Umbilical cord (tissue), 2 donors: ENCODE measurements at places on chromosomes 3 and 15. TPM values are rescaled to one million over a fixed set of nuclear protein-coding genes. Genes with fewer than 3 reads are reported as not detected.

Gene KCNAB1
- 0.72 TPM for total RNA-seq

Gene ZNF774
- 8.2 TPM for total RNA-seq

Gene ST8SIA2
- 1.7 TPM for total RNA-seq

Gene LMAN1L
- 1.2 TPM for total RNA-seq

Gene HGD
- total RNA-seq, result not detected

Gene RNF168
- total RNA-seq, result 20.2 TPM

Gene FGF12
- total RNA-seq, result 7.0 TPM

Gene GRIP2
- 7.7 TPM for total RNA-seq

Gene MYL3
- total RNA-seq, result 2.9 TPM

Gene TJP1
- total RNA-seq, result 63.1 TPM

Gene SCN10A
- under 0.01 TPM for total RNA-seq

Gene IGSF10
- 7.5 TPM for total RNA-seq

Gene NR2E3
- total RNA-seq, result not detected

Gene DNASE1L3
- 1.9 TPM for total RNA-seq

Gene TMF1
- 52.2 TPM for total RNA-seq

Gene PTPN23
- total RNA-seq, result 18.8 TPM

Gene IGDCC3
- 2.6 TPM for total RNA-seq

Gene FOXP1
- 148 TPM for total RNA-seq

Gene TMCO5A
- total RNA-seq, result 5.3 TPM

Gene FBXL2
- 13.5 TPM for total RNA-seq

Gene HRG
- 1.9 TPM for total RNA-seq

Gene LHFPL4
- 0.48 TPM for total RNA-seq

Gene SPPL2A
- 69.3 TPM for total RNA-seq

Gene C3orf22
- 1.7 TPM for total RNA-seq

Gene PTX3
- 33.0 TPM for total RNA-seq

Gene ZNF80
- 2.4 TPM for total RNA-seq

Gene EIF4G1
- 89.6 TPM for total RNA-seq

Gene ATP13A5
- total RNA-seq, result 12.0 TPM

Gene LRRN1
- 2.4 TPM for total RNA-seq

Gene LRRC31
- total RNA-seq, result not detected

Gene GNAT1
- total RNA-seq, result not detected

Gene TMEM207
- total RNA-seq, result 1.2 TPM

Gene TXNRD3
- 19.3 TPM for total RNA-seq

Gene WNT5A
- 5.3 TPM for total RNA-seq

Gene GABRB3
- 4.8 TPM for total RNA-seq

Gene EPHA3
- total RNA-seq, result 5.5 TPM

Gene MYO5C
- total RNA-seq, result 2.2 TPM

Gene CCDC13
- not detected for total RNA-seq

Gene GOLGA6B
- not detected for total RNA-seq

Gene GOLGA6L4
- total RNA-seq, result 55.1 TPM

Gene FBXO40
- total RNA-seq, result 2.2 TPM

Gene GOLGA8R
- total RNA-seq, result 8.2 TPM

Gene TNK2
- total RNA-seq, result 7.7 TPM

Gene C2CD4B
- total RNA-seq, result not detected
